ENCODE measurements at places on chromosomes 1 and 21. TPM values are rescaled to one million over a fixed set of nuclear protein-coding genes. Genes with fewer than 3 reads are reported as not detected.

The GNAT2 gene
- 0.21 TPM for total RNA-seq

DNA sequence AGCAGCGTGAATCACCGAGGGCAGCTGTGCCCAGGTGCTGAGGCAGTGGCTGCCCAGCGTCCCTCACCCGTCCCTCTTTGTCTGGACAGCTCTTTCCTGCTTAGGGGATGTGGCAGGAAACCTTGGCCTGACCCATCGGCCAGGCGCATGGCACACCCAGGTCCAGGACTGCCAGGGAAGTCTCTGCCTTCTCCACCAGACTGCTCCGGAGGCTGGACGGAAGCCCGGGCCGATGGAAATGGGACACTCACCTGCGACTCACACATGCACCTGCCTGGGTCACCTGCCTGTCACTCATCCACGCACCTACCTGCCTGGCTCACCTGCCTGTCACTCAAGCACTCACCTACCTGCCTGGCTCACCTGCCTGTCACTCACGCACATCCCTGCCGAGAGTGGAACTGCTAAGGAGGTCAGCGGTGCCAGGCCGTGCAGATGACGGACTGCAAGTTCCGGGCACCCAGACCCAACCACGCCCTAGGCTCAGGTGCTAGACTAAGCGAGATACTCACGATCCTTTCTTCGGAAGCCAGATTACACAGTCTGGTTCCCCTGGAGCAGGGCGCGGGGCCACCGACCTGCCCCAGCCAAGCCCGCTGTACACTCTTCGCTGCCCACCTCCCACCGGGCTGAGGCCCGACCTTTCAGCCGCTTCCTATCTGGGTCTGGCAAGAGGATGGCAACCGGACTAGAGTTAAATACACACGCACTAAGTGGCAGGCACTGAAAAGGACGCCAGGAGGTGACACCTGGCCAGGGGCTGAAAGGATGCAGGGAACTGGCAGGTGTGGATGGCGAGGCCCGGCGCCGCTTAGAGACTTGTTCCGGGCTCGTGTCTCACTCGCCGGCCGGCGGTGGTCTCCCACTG, 1.1 kb downstream of the UBE2J2 start:
- no peak for DNase-seq

The PRAMEF17 gene
- total RNA-seq, result not detected

DNA sequence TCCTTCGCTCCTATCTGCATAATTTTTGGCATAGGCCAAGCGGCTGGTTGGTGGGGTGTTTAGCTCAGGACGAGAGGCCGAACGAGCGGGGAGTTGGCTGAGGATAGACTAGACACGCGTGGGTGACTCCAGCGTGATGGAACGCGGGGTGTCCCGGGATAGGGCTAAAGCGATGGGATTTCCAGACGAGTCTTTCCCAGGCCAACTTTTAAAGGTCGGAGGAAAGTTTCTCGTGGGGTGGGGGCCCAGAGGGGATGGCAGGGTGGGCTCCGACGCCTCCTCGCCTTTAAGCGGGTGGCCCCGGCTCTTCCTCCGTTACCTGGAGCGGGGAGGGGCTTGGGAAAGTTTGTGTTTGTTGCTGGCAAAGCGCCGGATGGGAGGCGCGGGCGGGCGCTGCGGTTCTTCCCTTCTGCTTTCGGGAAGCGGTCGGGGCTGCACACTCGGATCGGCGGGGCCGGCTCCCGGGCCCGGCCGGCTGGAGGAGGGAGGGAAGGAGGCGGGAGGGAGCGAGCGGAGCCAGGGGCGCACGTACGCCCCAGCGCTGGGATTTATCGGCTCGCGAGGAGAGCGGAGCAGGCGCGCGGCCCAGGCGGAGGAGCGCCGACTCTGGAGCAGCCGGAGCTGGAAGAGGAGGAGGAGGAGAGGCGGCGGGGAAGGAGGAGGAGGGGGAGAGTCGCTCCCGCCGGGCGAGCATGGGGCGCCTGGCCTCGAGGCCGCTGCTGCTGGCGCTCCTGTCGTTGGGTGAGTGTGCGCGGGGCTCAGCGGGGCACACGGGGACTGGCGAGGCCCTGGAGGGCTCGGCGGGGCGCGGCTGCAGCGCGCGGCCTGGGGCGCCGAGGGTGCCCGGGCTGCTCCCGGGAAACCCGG, at the start of gene PTGFRN:
Gene PTGFRN (plus strand): TSS at position 405 of the 867 bp plus-strand sequence. CDS start 288 bp downstream, at position 693.
- peak; percentile 88 for DNase-seq

DNA sequence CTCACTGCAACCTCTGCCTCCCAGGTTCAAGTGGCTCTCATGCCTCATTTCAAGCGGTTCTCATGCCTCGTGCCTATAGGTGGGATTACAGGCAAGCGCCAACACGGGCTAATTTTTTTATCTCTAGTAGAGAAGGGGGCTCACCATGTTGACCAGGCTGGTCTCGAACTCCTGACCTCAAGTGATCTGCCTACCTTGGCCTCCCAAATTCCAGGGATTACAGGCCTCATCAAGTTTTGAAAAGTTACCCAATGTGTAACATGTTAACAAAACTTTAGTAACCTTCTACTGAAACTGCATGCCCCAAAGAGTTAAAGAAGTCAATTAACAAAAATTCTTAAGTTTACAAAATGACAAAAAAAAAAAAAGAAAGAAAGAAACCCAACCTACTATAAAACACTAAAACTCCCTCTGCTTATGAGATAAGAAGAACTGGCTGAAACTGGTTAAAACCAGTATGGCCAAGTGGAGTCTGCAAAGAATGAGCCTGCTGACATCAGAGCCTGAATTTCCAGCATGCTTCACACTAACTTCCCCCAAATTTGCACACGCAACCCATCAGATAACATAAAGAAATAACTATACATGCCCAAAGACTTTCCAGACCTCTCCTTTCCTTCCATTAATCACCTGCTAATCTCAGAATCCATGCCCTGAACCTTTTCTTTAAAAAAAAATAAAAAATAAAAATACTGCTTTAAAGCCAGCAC, 25.5 kb upstream of the PSMG1 start:
- DNase-seq, result peak; percentile 18

Data from GM23338 (cell line).